ENCODE measurements at places on chromosomes 1 and 21. TPM values are rescaled to one million over a fixed set of nuclear protein-coding genes. Genes with fewer than 3 reads are reported as not detected.
A peak's percentile ranks its signal among the peaks of the same experiment; 100 is the strongest.

The MPZL1 gene
- 0.67 TPM for total RNA-seq

- DNase-seq: no peak
Measured at GRCh38 chr1:174746024-174746808, 253.5 kb upstream of the CACYBP start.

DNA sequence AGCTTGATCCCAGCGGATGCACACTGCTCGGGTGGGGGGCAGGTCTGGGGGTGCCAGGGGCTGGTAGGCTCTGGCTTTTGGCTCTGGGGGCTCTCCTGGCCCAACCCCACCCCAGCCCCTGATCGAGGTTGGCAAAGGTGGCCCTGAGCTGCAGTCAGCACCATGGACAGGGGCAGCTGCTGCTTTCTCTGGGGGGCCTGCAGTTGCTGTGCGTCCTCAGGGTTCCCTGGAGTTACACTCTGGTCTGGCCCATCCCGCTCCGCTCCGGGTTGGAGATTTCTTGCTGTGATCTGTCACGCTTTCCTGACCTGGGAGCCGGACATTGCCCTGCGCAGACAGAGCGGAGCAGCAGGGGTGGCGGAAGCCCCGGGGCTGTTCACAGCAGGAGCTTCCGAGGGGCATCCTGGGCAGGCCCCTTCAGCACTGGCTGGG, 8.0 kb upstream of the PLCH2 start:
- DNase-seq: peak; percentile 60

GRCh38 chr1:227273557-227273956, 44.7 kb downstream of the CDC42BPA start:
- peak; percentile 15 for DNase-seq

DNA sequence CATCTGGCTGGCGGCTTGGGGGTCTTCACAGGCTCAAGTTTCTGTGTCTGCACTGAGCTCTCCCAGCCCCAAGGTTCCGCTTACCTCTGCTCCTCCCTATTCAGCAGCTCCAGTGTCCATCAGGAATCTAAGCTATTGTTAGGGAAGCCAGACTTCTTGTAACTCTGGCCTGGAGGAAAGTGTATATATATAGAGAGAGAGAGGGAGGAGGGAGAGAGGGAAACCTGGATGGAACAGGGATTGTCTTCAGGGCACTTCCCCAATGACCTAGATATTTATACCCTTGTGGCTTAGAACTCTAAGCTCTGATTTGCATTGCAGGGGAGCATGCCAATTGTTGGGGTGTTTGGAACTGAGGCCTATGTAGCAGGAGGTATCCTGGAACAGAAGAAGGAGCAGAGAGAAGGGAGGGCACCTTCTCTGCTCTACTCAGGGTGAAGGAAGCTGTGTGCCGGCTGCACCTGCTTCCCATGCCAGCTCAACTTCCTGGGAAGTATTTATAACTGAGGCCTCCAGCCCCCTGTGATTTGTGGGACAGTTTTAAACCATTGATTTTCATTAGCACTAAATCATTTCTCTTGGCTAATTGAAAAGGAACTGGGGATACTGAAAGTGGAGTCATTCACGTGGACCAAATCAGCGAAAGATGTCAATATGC, 70.9 kb downstream of the NAV1 start:
- DNase-seq: no peak

DNA sequence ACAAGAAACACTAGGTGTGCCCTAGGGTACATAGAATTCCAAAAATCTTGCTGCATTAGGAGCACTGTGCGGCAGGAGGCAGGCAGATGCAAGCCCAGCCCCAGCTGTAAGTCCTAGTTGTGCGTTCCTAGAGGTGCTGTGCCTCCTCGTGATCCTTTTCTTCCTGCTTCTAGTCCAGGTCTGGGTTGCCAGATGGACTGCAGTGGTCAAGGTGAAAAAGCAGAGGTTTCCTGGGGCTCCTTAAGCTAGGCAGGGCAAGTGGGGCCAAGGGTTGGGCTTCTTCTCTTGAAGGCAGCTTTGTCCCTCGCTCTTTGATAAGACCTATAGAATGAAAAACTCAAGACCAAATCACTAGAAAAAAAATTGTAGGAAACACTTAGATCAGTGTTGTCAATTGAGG, 21.6 kb upstream of the SLC45A3 start:
- no peak for DNase-seq

Measured in CD8-positive, alpha-beta T cell (primary cell).